Fibroblast of skin of right biceps (primary cell): ENCODE measurements at places on chromosomes 1 and 21.

GRCh38 chr1:58401991-58402390 lies 144.5 kb downstream of the OMA1 start:
- DNase-seq, result no peak

DNA sequence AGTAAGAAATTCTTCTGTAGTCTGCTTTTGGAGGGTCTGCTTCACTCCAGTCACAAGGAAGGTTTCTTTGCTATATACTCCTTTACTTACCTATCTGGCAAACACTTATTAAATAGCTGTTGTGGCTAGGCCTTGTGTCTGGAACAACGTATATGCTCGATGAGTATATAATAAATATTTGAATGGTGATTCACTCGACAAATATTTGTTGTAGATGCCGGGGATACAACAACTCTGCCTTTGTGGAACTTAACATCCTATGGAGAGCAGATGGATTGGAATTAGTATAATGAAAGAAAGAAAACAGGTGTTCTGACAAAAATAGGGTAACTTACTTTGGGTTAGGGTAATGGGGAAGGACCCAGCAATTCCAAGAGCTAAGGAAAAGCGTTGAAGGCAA lies 31.1 kb downstream of the KPNA6 start:
- DNase-seq, result peak; percentile 62

DNA sequence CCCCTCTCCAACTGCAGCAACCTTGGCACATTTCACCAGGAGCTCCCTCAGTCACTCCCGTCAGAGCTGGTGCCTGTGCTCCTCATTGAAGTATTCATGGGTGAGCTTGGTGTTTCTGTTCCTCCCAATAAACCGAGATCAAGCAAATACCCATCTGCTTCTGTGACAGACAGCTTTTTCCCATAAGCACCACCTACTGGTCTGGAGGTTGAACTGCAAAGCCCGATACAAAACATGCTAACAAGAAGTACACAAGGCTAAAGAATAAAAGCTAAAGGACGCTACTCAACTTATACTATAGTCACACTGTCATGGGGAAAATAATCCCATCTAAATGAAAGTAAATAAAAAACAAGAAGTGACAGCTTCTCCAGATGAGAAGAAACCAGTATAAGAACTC lies 111.9 kb upstream of the C21orf91 start:
- no peak for DNase-seq

- DNase-seq, result no peak
These were observed 12.6 kb downstream of the KIAA0040 start for GRCh38 chr1:175179837-175180590.

GRCh38 chr1:233513431-233513830 lies 100.5 kb upstream of the KCNK1 start:
- DNase-seq, result no peak

- no peak for DNase-seq
These were observed 55.5 kb downstream of the CD46 start for GRCh38 chr1:207807326-207807689.

DNA sequence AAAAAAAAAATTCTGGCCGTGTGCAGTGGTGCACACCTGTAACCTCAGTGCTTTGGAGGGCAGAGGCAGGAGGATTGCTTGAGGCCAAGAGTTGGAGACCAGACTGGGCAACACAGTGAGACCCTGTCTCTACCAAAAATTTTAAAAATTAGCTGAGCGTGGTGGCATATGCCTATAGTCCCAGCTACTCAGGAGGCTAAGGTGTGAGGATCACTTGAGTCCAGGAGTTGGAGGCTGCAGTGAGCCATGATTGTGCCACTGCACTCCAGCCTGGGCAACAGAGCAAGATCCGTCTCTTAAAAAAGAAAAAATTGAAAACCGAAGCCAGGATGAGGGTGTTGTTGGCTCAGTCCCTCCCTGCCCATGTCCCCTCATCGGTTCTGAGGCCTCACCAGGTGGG lies 55.9 kb upstream of the PAX7 start:
- no peak for DNase-seq

GRCh38 chr1:223337174-223337869 lies 26.7 kb downstream of the SUSD4 start:
- DNase-seq, result no peak

DNA sequence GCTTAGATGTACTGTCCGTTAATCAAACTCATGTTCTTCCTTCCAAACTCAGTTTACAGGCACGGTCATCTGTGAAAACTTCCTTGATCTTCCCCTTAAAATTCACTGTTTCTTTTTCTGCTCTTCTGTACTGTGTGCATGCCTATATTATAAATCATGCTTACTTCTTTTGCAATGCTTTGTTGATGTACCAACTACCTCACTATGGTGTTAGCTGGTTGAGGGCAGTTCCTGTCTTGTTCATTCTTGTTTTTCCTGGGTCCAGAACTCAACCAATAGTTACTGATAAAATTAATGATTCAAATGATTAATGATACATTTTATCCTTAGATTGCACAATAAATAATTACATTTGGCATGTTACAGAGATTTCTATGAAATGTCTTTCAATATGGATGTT lies 163.8 kb downstream of the CHRM3 start:
- no peak for DNase-seq

GRCh38 chr21:42569732-42570301 lies 56.2 kb downstream of the SLC37A1 start:
- DNase-seq, result no peak

DNA sequence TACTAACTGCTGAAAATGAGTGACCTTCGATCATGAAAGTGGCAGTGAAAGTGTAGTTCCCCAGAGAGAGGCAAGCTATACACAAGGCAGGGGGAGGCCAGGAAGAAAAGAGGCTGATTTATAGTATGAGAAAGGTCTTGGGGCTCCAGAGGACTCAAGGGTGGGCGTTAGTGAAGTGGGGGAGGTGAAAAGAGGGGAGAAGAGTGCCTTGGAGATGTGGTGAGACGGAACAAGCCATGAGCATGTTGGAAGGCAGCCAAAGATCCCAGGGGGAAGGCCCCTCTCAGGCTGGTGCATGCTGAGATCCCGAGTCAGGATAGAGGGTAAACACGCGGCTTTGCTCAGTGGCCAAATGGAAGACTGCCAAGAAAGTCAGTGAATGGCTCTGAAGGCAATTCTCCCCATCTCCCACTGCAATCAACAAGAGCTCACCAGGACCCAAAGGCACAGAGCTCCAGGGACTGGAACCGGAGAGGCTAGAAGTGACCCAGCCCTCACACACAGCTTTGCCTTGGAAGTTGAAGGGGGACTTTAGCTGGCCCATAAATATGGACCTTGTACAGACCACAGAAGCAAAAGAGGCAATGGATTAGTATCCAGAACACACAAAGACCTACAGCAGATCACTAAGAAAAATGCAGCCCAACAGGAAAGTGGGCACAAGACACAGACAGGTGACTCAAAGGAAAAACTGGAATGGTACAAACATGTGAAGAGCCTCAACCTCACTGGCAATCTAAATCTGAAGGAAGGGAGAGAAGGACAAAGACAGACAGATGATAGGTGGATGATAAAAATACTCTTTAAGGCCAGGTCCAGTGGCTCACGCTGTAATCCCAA lies 49.6 kb downstream of the HSF2BP start:
- DNase-seq, result peak; percentile 91

DNA sequence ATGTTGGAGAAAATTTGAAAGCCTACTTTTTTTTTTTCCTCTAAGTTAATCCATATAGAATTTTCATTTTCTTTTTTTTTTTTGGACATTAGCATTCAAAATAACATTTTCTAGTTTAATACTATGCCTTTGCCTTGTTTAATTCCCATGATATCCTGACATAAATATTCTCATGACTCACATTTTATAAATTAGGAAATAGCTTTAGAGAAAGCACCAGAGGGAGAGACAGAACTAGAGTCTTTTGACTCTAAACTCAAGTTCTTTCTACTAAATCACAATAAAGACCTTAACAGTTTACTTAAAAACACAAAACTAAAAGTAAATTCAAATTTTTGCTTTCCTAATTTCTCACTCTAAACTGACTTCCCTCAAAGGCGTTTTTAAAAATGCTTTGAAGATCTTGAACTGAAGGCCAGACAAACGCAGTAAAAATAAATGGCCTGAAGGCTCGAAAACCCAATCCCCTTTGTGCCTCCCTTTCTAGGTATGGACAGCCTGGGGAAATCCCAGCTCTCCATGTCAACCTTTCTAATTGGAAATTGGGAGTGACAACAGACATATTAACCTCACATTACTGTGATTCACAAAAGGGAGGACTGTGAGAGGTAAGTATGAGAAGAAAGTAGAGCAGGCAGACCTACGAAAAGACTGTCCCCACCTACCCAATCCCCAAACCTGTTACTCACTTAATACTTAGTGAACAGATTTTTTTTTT lies 104.6 kb downstream of the ENAH start:
- peak; percentile 9 for DNase-seq

DNA sequence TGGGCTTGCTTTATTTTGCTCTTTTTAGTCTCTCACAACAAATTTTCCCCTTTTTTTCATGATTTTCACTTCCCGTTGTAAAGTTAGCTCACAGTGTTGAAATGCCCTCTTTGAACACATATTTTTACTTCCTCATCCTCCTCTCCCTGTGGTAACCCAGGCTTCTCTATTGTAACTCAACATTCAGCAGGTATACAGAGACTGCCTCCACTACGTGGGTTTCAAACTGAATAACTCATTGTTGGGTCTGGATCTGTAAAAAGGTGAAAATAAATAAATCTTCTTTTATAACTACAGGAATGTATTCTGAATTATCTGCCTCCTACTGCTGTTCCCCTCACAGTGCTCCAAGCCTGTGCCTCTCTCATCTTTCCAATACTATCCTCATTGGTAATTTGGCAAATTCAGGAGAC lies 166.4 kb downstream of the RUNX1 start:
- DNase-seq, result no peak

GRCh38 chr1:6574025-6574620 lies 5.7 kb upstream of the ZBTB48 start:
- DNase-seq, result no peak

DNA sequence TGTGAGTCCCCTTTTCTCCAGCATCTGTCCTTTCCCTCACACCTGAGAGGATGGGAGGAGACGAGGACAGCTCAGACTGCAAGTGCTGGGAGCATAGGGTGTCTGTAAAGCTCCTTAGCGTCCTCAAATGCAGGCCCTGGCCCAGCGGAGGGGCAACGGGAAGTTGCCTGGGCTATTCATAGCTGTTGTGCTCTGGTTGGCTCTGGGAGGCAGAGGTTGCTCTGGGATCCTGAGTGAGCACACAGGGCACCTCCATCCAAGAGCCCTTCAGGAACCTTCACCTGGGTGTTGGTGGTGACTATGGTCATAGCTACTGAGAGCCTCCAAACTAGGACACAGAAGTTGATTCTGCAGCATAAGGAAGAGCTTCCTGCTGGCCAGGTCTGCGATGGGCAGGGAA lies 2.6 kb downstream of the PADI1 start:
- DNase-seq, result no peak

- DNase-seq, result no peak
These were observed 61.1 kb upstream of the GNG4 start for GRCh38 chr1:235710687-235711086.

- no peak for DNase-seq
These were observed 10.8 kb downstream of the PLA2G2D start for GRCh38 chr1:20108366-20109123.

GRCh38 chr1:221309723-221310122 lies 430.5 kb downstream of the HLX start:
- no peak for DNase-seq
